ENCODE measurements at places on chromosomes 11 and 22.

- DNase-seq, result peak; percentile 41
Measured at GRCh38 chr11:61701242-61701886, 21.2 kb downstream of the DAGLA start.

- DNase-seq, result no peak
Measured at GRCh38 chr11:65448074-65448417, 25.4 kb downstream of the NEAT1 start.

GRCh38 chr11:130738611-130739010, 177.7 kb downstream of the SNX19 start:
- no peak for DNase-seq

DNA sequence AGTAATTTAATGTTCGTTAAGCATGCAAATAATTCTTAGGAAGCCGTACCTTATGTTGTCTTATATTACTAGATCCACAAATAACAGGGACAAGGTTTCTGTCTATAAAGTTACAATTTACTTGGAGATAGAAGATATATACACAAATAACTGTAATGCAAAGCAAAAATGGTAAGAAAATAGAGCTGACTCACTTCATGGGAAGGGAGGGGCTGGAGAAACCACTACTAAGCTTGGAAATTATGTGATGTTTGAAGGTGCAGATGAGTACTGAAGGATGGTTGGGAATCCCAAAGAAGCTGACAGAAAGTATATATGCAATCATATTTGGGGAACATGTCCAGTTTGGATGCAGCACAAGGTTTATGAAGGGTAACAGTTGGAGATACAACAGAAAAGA, 4.0 kb downstream of the NPAT start:
- peak; percentile 0 for DNase-seq

DNA sequence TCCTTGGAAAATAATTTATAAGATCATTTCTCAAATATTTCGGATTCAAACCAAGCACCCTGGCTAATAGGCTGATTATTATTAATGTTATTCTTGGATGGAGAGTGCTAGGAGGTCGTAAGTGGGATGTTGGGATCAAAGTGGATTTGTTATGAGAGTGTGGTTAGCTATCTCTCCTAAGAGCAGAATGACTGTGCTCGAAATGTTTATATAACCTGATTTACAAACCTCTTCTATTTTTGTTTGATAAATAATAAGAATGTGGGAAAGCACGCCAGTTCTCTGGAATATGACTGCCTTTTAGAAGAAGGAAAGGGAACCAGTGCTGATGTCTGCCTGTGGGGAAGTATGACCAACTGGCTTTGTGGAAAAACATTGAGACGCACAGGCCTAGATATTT, 527.5 kb downstream of the NTM start:
- DNase-seq, result no peak

- no peak for DNase-seq
Measured at GRCh38 chr11:121927097-121927785, 188.8 kb downstream of the BLID start.

- DNase-seq, result no peak
Measured at GRCh38 chr11:15735706-15736105, 620.6 kb downstream of the SOX6 start.

- no peak for DNase-seq
Measured at GRCh38 chr11:123461164-123461563, 31.1 kb downstream of the GRAMD1B start.

DNA sequence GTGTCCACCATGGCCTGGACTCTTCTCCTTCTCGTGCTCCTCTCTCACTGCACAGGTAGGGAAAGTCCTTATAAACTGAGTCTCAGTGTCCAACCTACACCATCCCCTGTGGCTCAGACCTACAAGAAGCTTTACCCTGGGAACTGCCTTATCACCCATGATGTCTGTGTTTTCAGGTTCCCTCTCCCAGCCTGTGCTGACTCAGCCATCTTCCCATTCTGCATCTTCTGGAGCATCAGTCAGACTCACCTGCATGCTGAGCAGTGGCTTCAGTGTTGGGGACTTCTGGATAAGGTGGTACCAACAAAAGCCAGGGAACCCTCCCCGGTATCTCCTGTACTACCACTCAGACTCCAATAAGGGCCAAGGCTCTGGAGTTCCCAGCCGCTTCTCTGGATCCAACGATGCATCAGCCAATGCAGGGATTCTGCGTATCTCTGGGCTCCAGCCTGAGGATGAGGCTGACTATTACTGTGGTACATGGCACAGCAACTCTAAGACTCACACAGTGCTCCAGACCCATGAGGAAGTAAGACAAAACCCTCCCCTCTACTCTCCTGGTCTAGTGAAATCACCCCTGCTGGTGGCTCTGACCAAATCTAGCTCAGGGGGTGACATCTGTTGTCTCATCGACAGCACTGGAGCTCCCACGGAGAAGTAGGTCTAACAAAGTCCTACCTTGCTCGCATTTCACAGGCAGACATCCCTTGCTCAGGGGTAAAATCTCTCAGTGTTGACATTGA, 74.3 kb downstream of the VPREB1 start:
- DNase-seq, result no peak

- no peak for DNase-seq
Measured at GRCh38 chr11:88158081-88158480, 17.2 kb downstream of the RAB38 start.

GRCh38 chr22:43860126-43860525, 2.2 kb downstream of the SULT4A1 start:
- DNase-seq, result no peak

- no peak for DNase-seq
Measured at GRCh38 chr11:103851166-103851651, 185.2 kb upstream of the DDI1 start.

GRCh38 chr11:78990261-78990660, 415.6 kb upstream of the NARS2 start:
- DNase-seq, result no peak

DNA sequence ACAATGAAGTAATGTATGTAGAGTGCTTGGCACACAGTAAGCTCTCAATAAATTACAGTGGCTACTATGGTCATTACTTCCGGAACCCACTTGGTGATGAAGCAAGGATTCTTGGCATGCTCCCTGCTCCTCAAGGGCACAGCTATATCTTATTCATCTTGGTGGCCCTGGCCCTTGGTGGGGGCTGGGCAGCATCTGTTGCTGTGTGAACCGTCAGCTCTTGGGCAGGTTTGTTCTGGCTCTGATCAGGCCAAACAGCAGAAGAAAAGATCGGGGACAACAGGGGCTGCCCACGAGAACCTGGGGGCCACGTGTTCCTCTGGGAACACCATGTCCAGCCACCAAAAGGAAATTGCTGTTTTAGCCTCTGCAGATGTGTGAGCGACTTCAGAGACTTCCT, 136.9 kb upstream of the SYT13 start:
- no peak for DNase-seq

- DNase-seq, result no peak
Measured at GRCh38 chr11:119672597-119672996, 56.4 kb downstream of the NECTIN1 start.

DNA sequence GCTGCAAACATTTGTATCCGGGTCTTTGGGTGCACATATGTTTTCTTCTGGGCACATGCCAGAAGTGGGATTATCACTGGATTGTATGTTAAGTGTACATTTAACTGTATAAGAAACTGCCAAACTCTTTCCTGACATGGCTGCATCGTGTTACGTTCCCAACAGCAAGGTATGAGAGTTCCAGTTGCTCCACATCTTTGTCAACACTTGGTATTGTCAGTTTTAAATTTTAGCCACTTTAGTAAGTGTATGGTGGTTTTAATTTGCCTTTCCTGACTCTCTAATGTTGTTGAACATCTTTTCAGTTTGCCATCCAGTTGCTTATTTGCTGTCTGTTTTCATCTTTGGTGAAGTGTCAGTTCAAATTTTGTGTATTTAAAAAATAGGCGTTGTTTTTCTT, 22.5 kb upstream of the SMIM38 start:
- no peak for DNase-seq

DNA sequence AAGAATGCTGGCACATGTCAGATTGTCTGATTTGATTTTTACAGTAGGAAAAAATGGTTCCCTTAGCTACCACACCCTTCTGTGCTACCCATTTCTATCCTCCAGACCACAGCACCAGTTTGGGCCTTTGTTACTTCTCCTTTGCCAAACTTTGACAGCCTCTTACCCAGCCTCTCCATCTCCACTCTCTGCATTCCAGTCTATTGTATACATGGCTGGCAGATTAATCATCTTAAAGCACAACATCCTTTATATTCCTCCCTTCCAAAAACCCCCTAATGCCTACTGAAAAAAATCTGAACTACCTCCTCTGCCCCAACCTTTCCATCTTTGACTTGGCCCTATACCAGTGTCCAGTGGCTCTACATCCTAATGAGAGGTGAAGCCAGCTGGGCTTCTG, 10.8 kb upstream of the PANX1 start:
- no peak for DNase-seq

DNA sequence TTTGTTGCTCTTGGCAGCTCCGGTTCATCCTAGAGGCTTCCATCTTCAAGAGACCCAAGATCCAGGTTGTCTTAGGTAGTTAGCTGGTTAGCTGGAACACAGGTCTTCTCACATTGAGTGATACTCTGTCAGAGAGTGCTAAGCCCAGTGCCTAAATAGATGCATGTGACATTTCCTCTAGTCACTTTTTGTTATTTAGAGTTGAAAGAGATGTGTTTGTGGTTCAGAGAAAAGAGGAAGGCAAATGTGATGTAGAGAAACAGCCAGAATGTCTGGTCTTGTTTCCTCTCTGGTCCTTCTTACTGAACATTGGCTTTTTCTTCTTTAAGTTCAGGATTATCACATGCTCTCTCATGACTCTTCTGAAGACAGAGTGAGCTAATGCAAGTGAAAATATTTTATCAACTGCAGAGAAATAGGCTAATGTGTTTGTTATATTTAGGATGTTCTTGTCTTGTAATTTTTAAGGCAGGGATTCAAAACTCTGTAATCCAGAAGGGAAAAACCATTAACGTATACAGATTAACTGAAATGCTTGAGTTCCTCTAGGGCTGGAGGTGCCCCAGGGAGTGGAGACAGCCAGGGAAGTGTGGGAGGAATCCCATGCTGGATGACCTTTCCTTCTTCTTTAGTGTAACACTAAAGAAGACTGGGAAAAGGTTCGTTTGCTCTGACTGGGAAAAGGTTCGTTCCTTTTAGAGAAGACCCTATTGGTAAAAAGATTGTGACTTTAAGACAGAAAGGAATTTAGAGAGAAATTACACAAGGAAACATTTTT, 75.4 kb downstream of the SWAP70 start:
- DNase-seq, result no peak

GRCh38 chr22:29798801-29799200, 31.6 kb downstream of the UQCR10 start:
- no peak for DNase-seq

- no peak for DNase-seq
Measured at GRCh38 chr11:441418-442274, at the start of gene ANO9. Gene ANO9, minus strand, starts transcription at chr11:442011. Its CDS starts 85 bp downstream, at chr11:441926.

DNA sequence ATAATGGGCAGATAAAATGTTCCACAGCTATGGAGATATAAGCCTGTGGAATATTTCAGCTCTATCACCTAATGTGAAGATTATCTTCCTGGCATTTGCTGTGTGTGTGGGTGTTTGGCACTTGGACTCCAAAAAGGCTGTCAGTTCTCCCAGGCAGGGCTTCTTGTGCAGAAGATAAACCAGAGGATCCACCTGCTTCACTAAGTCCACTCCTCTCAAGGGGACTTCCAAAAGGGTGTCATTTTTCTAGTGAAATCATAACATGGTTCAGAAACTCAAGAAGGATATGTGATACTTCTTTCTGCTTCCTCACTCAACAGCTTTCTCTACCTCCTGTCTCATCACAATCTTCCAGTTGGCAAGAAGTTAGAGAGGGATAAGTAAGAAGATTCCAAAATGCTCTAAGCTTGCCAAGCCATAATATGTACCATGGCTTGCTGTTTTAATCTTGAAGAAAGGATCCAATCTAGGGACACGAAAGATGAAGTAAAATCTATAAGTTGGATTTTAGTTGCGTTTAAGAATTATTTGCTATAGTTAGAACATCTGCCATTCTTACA, 206.2 kb upstream of the MTMR2 start:
- DNase-seq, result no peak

- DNase-seq, result no peak
Measured at GRCh38 chr11:8059030-8059429, 22.0 kb upstream of the TUB start.

- no peak for DNase-seq
Measured at GRCh38 chr11:3015796-3016195, 23.7 kb upstream of the NAP1L4 start.

DNA sequence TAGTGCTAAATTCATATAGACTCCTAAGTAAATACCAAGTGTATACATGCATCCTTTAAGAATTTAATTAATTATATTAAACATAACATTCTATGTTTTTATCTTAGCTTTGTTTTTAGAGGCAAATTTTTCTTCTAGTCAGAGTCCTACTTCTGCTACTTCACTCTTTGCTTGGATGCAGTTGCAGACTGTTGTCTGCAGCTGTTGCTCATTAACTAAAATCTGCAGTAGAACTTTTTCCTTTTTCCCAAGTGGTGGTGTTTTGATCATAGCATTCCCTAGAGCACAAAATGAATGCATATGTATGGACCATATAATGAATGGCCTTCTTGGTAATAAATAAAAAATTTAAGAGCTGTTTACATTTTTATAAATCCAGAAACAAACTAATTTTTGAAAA, 198.3 kb downstream of the CASP12 start:
- DNase-seq, result no peak

DNA sequence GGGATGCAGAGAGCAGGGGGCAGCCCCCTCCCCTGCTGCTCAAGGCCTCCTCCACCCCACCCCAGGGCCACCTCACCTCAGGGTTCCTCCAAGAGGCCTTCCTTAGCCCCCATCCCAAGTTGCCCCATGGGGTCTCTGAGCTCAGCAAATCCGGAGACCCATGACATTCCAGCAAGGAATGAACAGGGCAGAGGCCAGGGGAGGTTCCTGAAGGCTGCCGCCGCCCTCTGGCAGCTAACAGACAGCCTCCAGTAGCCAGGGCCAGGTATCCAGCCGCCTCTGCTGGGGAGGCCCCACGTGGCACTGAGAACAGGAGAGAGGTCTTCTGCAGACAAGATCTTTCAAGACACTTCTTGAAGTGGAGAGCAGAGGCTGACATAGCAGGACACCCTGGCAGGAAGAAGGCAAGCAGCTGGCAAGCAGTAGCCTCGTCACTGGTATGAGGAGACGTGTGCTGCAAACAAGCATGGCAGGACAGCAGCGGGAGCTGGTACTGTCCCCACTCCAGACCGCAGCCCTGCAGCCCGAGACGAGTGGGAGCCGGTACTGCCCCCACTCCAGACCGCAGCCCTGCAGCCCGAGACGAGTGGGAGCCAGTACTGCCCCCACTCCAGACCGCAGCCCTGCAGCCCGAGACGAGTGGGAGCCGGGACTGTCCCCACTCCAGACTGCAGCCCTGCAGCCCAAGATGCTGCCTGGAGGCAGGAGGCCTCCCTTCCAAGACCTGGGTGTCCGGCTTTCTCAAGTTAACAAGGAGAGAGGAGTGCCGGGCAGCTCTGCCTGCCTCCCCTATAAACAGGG, 190.6 kb downstream of the IGLL1 start:
- no peak for DNase-seq

DNA sequence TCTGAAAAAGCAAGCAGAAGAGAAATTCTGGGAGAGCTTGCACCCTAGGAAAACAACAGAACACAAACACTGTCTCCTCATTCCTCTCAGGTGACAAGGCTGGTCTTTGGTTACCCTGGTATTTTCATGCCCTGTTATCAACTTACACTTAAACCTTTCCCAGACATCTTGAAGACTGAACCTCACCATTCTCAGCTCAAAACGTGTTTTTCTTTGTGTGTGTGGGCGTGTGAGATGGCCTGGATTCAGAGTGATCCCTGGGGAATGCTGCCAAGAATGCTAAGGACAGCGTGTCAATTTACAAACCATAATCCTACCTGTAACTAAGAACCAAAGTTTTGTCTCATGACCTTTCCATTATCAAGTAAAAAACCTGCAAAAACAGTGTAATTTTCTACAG, 33.3 kb downstream of the ELF5 start:
- DNase-seq, result no peak

Measured in OCI-M1 (cell line).